NCI-H146 (cell line): ENCODE measurements at places on chromosomes 3 and 15.

DNA sequence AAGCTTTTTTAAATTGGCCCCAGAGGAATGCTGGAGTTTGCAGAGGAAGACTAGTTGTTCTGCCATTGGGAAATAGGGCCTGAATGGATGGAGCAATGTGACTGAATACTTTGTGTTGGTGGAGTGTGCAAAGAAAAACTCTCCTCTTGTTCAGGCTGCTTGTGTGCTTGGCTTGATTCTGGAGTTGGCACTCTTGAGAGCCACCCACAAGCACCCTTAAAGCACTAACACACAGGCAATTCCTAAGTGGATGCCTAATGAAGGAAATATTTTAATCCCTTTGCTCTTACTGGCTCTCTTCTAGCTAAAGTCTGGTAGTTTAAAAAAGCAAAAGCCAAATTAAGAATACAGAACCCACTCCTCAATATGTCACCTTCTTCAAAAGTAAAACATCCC lies 304.4 kb upstream of the C2CD4B start:
- DNase-seq, result no peak

GRCh38 chr3:135135445-135135844 lies 340.4 kb downstream of the EPHB1 start:
- no peak for DNase-seq

GRCh38 chr3:112175646-112176045 lies 42.6 kb upstream of the GCSAM start:
- no peak for DNase-seq

DNA sequence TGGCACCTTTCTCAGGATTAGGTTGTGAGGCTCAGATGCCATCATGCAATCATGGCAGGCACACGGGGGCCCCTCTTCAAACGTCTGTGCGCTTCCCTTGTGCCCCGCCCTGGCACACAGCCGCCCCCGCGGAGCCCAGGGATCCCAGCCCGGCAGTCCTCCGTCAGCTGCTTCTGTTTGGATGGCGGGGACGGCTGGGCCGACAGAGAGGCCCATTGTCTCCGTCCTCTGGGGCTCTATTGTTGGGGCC lies 849 bp upstream of the HDAC11 start:
- DNase-seq, result peak; percentile 47

DNA sequence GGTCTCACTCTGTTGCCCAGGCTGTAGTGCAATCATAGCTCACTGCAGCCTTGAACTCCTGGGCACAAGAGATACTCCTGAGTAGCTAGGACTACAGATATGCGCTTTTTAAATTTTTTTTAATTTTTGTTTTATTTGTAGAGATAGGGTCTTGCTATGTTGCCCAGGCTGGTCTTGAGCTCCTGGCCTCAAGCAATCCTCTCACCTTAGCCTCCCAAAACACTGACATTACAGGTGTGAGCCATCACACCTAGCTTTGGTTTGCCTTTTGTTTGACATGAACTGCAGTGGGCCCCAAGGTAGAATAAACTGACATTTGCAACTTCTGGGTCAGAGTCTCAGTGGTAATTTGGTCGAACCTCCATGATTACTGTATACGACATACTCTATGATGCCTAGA lies 7.9 kb upstream of the GLB1 start:
- DNase-seq, result no peak

DNA sequence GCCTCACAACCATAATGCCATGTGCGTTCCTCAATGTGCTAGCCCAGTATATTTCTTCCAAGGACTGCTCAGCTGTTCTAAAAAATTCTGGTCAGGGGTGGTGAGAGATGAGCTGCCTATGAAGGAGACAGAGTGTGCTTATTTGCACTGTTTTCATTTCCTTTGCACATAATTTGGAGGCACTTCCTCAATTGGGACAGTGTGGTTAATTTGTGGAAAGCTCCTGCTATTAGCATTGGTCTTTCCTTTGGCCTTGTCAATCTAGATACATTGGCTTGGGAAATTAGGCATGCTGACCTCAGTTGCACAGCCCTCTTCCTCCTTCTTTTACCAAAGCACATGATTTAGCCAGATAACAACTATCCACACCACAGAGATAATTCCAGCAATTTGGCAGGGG lies 9.4 kb downstream of the FAM81A start:
- DNase-seq, result no peak
